Ovary (tissue), 10 donors: ENCODE measurements at places on chromosomes 7 and 10.

- DNase-seq: no peak
These were observed 52.6 kb upstream of the CAPZA2 start for GRCh38 chr7:116809636-116810266.

DNA sequence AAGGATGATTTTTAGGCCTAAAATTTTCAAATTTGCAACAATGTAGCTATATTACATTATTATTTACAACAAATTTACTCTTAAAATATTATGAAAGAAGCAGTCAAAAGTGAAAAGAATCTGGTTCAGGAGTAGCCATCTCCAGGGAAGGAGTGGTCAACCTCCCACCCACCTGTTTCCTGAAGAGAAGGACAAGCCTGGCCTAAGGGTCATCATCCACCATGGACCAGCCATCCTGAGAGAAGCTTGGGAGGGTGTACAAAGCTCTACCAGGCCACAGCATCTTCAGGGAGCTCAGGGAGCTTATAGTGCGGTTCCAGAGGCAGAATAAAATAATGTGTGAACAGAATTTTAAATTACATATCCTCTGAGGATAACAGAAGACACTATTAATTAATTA, 38.1 kb downstream of the COL1A2 start:
- DNase-seq: no peak

DNA sequence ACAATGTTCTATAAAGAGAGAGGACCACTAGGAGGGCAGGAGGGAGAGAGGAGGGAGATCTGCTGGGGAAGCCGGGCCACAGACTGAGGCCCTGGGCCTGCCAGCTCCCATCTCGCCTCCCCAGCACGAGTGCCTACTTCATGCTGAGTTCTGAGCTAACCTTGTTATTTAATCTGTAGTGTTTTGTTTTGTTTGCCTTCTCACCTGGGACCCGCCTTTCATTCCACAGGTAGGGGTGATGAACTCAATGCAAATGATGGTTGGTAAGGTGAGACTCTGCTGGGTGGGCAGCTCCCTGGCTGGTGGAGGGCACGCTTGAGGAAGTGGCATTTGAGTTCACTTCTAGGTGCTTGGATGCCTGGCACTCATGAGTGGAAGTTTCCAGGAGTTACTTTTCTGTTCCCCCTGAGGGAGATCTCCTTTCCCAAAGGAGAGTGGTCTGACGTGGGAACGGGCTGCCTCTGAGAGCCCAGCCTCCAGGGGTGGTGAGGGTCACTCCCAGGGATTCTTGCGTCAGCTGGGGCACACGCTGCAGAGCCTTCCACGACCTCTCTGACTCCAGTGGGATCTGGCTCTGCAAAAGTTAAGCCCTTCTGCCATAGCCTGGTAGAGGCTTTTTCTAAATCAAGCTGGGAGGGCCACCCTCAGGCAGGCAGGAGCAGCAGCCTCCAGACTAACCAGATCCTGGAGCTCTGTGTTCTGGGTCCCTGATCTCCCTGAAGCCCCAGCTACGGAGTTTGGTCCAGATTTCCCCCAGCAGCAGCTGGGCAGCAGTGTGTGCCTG, 22.4 kb downstream of the UBTD1 start:
- no peak for DNase-seq

- DNase-seq: no peak
These were observed 17.4 kb upstream of the CYP3A7 start for GRCh38 chr7:99752356-99752755.

DNA sequence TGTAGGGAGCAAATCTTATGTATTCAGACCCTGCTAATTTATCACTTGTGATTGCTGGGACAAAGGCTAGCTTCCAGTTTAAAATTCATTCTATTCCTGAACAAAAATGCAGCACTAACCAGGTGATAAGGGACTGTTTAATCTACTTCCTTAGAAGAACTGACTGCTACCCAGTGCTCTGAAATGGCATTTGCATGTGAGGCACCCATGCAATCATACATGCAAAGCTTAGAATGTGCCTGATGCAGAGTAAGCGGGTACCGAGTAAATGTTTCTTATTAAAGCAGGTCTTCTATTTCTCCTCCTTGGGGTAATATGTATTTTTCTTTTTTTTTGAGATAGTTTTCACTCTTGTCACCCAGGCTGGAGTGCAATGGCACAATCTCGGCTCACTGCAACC, 54.5 kb downstream of the NEURL1 start:
- no peak for DNase-seq

GRCh38 chr10:63681993-63682697, 160.9 kb downstream of the REEP3 start:
- peak; percentile 49 for DNase-seq

DNA sequence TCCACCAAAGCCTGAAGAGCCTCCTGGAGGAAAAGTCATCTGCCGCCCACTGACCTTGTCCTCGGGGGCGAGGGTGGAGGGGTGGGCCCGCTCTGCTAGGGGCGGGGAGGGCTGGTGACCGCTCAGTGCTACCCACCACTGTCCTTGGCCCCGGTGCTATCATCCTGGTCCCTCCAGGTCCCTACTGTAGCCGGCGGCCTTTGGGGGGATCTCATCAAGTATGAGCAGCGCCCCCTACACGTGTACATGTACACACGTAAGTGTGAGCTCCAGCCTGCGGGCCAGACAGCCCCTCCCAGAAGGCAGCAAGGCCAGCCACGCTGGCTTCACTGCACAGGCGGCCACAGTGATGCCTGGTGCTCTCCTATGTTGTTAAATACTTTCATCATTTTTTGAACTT, 19.6 kb downstream of the TTYH3 start:
- no peak for DNase-seq

GRCh38 chr10:80136134-80136571, 3.6 kb downstream of the PLAC9 start:
- DNase-seq: peak; percentile 82

GRCh38 chr10:33335801-33336581, 1.5 kb upstream of the NRP1 start:
- DNase-seq: peak; percentile 73

DNA sequence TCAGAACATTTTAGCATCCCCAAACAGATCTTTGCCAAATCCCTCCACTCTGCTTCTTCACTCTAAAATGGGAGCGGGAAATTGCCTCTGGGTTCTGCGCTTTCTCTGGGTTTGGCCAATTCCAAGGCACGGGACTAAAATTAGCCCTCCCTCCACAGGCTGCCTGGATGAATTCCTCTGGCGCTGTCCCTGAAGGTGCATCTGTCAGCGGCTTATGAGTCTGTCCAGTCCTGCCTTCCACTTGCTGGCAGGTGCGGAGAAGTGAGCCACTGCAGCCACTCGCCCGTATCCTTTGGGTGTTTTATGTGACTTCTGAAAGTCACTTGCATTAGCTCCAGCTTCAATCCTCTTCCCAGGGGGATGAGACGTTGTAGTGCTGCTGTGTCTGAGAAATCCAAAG, 121.6 kb downstream of the SH2D4B start:
- DNase-seq: no peak

- no peak for DNase-seq
These were observed 171.1 kb downstream of the FAM107B start for GRCh38 chr10:14603534-14604102.

- DNase-seq: no peak
These were observed 80.9 kb downstream of the DOCK4 start for GRCh38 chr7:112125250-112125649.

DNA sequence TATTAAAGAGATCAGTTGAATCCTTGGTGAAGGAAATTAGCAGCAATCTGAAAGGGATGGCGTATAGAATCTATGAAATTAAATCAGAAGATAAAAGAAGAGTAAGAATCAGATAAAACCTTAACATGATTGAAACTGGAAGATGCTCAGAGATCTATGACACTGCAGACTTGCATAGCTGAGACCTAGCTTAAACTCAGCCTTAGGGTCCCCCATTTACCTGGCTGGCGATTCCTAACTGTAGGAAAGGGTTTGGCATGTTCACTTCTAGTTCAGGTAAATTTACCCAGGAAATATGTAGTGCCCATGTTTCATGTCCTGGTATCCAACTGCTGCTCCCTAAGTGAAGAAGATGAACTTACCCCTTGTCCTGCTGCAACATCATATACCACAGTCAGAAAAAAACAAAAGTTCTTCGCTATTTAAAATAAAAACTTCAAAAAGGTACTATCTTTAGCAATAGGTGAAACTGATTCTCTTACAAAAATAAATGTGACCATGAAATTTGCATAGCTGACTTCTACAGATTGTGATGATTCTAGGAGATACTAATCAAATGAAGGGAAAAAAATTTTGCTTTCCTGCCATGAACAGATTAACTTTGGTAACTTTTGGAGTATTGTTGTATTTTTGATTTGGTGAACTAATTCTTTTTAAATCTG, 47.8 kb upstream of the TMEM243 start:
- DNase-seq: no peak

GRCh38 chr10:130357951-130358350, 221.8 kb downstream of the GLRX3 start:
- DNase-seq: no peak

DNA sequence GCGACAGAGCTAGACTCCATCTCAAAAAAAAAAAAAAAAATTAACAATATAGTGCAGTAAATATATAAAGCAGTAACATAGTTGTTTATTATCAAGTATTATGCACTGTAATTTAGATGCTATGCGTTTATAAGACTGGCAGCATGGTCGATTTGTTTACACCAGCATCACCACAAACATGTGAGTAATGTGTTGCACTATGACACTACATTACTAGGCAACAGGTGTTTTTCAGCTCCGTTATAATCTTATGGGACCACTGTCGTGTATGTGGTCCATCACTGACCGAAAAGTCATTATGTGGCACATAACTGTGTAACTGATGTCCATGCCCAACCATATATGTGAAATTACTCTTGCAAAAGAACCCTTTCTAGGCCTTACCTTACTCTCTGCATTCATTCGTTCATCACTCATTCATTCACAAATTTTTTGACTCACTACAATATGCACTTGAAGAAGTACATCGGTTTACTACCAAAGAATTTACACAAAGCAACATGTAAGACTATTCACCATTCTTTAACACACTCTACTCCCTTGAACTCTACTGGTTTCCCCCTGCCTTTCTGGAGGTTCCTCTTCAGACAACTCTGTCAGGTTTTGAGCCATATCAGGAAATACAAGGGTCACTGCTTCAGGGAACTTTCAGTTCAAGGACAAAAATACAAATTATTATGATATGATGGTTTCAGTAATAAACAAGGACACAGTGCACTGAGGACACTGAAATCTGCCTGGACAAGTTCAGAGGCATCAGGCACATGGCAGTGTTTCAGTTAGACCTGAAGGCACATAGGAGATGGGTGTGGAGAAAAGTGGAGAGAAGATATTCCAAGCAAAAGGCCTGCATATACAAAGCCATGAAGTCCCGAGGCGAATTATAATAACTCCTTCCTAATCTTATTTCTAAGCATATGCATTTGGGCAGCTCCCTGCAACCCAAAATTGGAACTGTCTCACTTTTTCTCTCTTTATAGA, 17.4 kb downstream of the ITGB1 start:
- DNase-seq: no peak
